B cell (primary cell): ENCODE measurements at places on chromosomes 2 and 18.

DNA sequence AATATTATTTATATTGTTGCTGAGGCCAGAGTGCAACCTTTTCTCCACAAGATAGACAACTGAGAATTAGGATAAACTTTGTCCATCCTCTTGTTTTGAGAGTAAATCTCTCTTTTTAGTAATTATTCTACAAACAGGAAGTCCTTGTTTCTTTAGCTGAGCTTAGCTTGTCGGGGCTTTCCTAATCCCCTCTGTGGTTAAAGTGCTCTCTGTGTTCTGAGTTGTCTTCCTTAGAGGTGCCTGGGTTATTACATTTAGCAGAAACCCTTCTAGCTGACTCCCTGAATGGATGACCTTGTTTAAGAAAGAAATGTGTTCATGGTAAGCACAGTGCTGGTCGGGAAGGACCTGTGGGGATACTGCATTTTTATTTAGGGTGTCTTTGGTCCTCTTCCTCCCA, 12.7 kb downstream of the USP39 start:
- peaks cover 7% of the 10 kb centered on the region for H3K4me1 ChIP-seq
- peaks cover 5% of the 10 kb centered on the region for H3K36me3 ChIP-seq
- peak overlapping the region; percentile 67 for H3K27ac ChIP-seq
- H3K27me3 ChIP-seq = no peaks in the 10 kb centered on the region
- DNase-seq = peak; percentile 32

GRCh38 chr2:64807417-64807816, 153.7 kb upstream of the SERTAD2 start:
- H3K36me3 ChIP-seq = no peaks in the 10 kb centered on the region
- no peak for DNase-seq
- H3K4me1 ChIP-seq = no peaks in the 10 kb centered on the region
- no peak overlapping the region for H3K4me3 ChIP-seq

- peak; percentile 19 for DNase-seq
- H3K36me3 ChIP-seq = no peaks in the 10 kb centered on the region
- H3K4me3 ChIP-seq = no peak overlapping the region
- no peaks in the 10 kb centered on the region for H3K4me1 ChIP-seq
These were observed 36.8 kb upstream of the C2orf74 start for GRCh38 chr2:61125123-61125710.

GRCh38 chr2:45153121-45153520, 143.9 kb upstream of the SIX2 start:
- no peak overlapping the region for H3K27ac ChIP-seq
- DNase-seq = no peak
- no peaks in the 10 kb centered on the region for H3K4me1 ChIP-seq
- no peak overlapping the region for H3K4me3 ChIP-seq
- no peaks in the 10 kb centered on the region for H3K36me3 ChIP-seq

GRCh38 chr2:46369783-46370182, 72.6 kb downstream of the EPAS1 start:
- no peaks in the 10 kb centered on the region for H3K27me3 ChIP-seq
- H3K4me1 ChIP-seq = peaks cover 13% of the 10 kb centered on the region
- H3K36me3 ChIP-seq = no peaks in the 10 kb centered on the region
- no peak overlapping the region for H3K27ac ChIP-seq
